Activated CD4-positive, alpha-beta T cell treated with anti-CD3 and anti-CD28 coated beads, Interleukin-2, amount 10 ng/mL, durations not matched to agents 7 days and 5 days (primary cell): ENCODE measurements at places on chromosomes 1 and 21.

GRCh38 chr1:67666636-67667035 is 18.4 kb upstream of the GADD45A start:
- DNase-seq: no peak

GRCh38 chr1:230909974-230910754 is 41.8 kb upstream of the C1orf198 start:
- no peak for DNase-seq

- no peak for DNase-seq
Observed at GRCh38 chr1:115761601-115762302, 6.8 kb downstream of the CASQ2 start.

- DNase-seq: no peak
Observed at GRCh38 chr1:36134031-36134430, 9.0 kb upstream of the COL8A2 start.

- peak; percentile 17 for DNase-seq
Observed at GRCh38 chr1:15618077-15618654, 908 bp downstream of the DDI2 start.

DNA sequence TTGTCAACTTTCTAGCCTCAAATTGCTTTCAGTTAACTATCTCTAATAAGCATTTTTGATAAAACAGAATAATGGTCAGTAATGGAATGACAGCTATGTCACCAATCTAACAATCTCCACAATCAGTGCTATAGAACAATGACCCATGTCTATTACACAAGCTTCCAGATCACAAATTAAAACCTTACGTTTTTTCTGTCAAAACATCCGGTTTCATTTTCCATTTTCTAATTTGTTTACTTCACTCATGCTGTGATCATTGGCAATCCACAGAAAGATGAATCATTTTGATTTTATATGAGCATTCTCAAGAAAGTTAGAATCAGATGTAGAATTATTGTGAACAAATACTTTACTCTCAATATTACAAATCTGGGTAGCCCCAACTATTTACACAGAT is 80.3 kb downstream of the KCNT2 start:
- DNase-seq: no peak

DNA sequence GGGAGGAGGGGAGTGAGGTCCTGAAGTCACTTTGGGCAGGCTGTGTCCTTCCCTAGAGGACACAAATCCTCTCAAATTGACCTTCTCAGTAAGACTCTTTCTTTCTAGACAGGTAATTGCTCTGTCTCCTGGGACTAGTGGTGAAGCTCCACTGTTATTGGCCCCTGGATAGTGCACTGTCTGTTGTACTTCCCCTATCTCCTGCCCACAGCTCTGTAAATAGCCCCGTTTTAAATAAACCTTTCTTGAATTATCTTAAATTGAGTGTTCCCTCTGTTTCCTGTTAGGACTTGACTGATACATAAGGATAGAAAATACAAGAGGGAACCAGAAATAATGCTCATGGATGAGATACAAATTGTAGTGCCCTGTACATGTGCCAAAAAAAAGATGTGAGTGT is 229.5 kb upstream of the USP24 start:
- DNase-seq: no peak

DNA sequence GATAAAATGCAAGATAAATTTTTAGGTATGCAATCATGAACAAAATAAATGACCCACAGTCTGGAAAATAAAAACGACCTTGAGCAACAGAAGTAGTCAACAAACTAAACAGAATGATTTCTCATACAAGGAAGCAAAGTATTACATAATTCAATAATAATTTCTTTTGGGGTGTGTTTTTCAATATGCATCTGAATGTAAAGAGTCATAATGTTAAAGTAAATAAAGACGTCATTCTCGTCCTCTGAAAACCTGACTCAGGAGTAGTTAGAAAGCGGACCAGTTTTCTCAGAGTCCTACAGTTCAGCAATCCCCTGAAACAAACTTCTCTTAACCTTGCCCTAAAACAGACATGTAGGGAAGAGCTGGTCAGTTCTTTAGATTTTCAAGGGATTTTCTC is 18.6 kb downstream of the CDC42BPA start:
- no peak for DNase-seq

- no peak for DNase-seq
Observed at GRCh38 chr1:242019018-242019417, 20.1 kb upstream of the MAP1LC3C start.

DNA sequence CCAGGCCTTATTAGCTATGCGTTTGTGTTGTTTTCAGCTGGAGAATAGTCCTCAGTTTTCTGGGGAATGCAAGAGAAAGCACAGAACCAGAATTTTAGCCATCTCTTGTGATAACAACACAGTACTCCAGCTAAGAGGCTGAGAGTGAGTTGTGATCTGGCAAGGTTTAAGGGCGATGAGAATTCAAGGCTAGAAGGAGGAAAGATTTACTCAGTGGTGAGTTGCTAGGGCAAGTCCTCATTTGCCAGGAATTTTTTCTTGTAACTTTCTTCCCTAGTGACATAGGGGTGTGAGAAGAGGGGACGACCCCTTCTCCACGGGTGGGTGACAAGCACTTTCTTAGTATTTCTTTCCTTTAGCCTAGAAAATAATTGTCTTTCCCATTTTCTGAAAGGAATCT is 53.2 kb downstream of the HHAT start:
- no peak for DNase-seq

DNA sequence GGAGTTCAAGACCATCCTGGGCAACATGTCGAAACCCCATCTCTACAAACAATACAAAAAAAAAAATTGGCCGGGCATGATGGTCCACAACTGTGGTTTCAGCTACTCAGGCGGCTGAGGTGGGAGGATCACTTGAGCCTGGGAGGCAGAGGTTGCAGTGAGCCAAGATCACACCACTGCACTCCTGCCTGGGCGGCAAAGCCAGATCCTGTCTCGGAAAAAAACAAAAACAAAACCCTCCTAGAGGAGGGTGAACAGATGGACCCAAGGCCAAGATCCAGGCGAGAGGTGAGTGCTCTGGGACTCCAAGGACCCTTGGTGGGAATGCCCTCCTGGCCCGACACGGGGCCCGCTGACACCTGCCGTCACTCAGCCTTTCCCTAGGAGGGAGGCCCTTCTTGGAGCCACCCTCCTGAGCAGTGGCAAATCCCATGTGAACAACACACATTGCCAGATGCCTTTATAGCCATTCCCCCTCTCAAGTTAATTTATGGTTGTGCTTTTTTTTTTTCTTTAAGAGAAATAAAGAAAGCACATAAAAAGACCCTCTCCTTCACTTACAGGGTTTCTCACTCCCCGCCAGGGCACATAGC is 380 bp downstream of the TFF2 start:
- DNase-seq: no peak
